ENCODE measurements at places on chromosomes 3 and 15.

- no peak for DNase-seq
Observed at GRCh38 chr3:123281929-123282328, 80.2 kb downstream of the SEC22A start.

GRCh38 chr3:63922491-63923199, 10.5 kb upstream of the SCAANT1 start:
- DNase-seq = no peak

GRCh38 chr3:350871-351371, 154.4 kb downstream of the CHL1 start:
- DNase-seq = no peak

- no peak for DNase-seq
Observed at GRCh38 chr3:180770639-180771038, 91.3 kb upstream of the CCDC39 start.

DNA sequence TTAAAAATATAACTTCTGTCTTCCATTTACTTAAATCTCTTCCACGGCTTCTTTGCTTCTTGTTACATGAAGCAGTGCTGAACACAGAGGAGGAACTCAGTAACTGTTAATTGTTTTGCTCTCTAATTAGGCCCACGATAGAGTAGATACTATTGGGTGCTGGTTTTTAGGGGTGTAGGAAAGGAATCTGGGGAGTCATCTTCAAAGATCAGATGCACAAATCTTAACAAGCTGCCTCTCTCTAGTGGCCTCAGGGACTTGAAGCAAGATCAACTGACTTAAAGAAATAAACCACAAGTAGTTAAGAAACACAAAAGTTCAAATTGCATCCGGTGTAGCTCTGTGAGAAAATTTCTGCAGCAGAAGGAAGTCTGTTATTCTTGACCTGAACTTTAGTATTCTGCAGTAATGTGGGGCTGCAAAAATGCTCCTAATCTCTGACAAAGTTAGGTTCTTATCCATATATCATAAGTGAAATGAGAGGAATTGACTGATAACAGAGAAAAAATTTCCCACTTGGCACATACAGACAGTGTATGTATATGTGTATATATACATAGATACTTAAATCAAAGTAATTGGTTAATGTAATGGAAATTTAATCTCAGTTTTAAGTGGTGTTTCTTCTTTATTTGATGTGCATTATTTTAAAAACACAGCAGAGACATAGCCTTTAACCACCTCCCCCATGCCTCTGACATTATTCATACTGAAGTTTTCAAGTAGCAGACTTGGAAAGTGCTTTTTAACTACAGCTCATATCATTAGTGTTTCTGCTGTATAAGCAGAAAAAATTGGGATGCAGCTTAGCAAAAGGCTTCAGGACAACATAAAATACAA, 51.8 kb downstream of the CHST2 start:
- DNase-seq = no peak

GRCh38 chr3:52046186-52046901, 10.0 kb downstream of the DUSP7 start:
- DNase-seq = peak; percentile 69

GRCh38 chr15:22258398-22259150, 178.2 kb downstream of the OR4M2 start:
- DNase-seq = no peak

DNA sequence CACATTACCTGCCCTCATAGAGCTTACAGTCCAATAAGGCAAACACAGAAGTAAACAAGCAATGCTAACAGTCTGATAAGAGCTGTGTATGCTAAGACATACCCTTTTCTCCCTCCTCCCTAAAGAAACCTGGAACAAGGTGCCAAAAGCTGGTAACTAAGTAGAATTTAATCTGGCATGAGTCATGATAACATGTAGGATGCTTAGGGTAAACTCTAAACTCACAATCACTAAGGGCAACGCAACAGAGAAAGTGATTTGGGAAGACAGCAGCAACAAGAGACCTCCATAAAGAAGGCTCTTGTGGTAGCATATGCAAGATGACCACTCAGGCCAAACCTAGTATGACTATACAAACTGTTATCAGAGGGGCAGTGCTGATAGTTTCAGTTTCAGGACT, 55.5 kb downstream of the MYO1E start:
- DNase-seq = no peak

DNA sequence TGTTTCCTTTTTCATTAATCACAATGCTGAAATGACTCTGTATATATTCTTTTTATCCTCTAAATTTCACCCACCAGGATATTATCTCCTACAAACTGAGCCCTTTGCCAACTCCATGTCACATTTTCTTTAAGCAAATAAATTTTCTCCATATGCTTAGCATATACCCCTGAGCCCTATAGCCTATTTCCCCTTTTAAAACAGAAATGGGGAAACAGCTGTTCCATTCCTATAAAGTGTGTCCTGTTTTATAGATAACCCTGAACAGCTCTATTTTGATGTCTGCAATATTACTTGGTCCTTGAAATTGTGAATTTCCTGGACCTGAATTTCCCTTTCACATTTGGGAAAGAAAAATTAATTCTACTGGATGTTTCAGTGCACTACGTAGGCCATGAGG, 15.6 kb upstream of the FILIP1L start:
- DNase-seq = no peak

DNA sequence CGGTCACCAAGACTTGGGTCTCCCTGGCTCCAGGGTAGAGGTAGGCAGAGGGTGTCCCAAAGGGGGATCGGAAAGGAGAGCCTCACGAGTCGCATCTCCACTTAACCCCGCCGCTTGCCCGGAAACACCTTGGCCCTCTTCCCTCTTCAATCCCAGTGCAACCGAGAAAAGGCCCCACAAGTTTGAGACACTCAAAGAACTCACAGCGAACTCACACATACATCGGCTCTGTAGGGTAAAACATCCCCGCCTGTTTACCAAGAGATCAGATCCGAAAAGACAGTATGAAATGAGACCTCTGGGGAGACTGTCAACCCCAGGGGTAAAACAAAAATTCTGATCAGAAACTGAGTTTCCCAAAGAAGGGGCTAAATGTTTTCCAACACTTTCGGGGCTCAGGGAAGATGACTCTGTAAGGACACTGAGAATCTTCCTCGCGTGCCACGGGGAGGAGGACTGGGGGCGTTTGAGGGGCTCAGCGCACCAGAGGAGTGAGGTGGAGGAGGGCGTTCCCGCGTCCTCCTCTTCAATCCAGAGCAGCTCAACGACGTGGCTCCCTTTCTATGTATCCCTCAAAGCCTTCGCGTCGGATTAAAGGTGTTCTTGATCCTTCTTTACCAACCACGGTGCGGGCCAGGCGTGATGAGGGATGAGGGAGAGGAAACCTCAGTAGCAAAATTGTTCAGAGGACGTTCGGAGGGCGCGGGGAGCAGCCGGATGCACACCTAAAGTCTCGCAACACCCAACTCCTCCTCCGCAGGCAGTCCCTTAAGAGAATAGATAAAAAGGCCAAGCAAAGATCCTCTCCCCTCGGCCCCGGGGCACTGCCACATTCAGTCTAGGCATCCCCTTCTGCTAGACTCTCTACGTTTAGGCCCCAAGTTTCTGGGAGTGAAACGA, 3.7 kb downstream of the WNT5A start:
- no peak for DNase-seq

DNA sequence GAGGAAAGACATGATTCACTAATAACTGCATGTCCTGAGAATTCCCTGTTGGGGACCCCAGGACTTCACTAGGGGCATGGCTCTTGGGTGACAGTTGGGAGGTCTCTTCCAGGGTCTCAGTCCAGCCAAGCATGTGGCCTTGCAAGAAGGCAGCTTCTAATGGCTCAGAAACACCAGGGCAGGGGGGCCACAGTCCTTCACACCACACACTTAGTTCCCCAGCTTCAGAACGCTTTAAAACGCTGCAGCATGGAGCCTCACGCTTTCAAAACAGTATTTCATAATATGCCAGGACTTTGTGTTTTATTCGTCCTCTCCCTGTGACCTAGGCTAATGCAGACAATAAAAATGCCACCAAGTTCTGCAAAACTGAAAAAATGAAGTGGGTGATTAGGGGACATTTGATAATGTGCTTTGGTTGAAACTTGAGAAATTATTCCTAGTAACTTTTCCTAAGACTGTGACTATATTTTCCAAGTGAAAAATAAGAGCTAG, 48.4 kb upstream of the LIMD1 start:
- no peak for DNase-seq

GRCh38 chr15:62849316-62850106, 193.0 kb upstream of the TPM1 start:
- no peak for DNase-seq

DNA sequence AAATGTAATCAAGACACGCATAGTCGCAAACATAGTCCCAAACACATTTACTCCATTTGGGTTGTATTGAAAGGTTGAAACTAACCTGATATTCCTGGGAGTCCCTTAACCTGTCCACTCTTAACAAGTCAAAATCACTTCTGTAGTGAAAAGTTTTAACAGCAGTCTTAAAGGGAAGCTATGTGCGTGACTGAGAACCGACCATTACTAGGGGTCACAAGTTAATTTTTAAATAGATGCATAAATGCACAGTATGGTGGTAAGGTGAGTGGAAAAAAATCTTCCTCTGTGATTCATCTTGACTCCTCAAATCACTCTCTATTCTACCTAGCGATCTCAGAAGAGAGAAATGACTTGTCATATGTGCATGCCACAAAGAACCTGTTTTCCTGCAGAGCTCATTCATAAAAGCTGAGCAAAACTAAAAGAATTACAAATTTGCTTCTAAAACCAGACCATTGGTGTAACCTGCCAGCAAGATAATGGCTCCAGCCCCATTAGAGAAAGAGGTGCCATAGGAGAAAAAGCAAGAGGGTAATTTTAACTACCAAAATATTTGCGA, 4.8 kb downstream of the GPR15 start:
- no peak for DNase-seq

GRCh38 chr3:24348348-24348747, 146.3 kb downstream of the THRB start:
- DNase-seq = no peak

GRCh38 chr3:194482196-194482593, 4.6 kb downstream of the ATP13A3 start:
- no peak for DNase-seq

- no peak for DNase-seq
Observed at GRCh38 chr3:172210355-172210754, 171.0 kb downstream of the FNDC3B start.

DNA sequence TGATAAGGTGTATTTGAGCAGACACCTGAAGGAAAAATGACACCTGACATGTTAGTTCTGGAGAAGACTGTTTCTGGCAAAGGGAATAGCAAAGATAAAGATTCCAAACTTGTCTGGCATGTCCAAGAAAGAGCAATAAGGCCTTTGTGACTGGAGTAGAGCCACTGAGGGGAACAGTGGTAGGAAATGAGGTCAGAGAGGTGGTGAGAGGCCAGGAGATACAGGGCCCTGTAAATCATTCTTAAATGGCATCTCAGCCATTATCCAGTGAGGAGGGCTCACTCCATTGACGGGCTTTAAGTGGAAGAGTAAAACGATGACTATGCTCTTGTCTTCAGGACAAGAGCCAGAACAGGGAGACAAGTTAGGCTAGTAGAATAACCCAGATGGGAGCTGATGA, 4.5 kb downstream of the SLC49A4 start:
- no peak for DNase-seq

DNA sequence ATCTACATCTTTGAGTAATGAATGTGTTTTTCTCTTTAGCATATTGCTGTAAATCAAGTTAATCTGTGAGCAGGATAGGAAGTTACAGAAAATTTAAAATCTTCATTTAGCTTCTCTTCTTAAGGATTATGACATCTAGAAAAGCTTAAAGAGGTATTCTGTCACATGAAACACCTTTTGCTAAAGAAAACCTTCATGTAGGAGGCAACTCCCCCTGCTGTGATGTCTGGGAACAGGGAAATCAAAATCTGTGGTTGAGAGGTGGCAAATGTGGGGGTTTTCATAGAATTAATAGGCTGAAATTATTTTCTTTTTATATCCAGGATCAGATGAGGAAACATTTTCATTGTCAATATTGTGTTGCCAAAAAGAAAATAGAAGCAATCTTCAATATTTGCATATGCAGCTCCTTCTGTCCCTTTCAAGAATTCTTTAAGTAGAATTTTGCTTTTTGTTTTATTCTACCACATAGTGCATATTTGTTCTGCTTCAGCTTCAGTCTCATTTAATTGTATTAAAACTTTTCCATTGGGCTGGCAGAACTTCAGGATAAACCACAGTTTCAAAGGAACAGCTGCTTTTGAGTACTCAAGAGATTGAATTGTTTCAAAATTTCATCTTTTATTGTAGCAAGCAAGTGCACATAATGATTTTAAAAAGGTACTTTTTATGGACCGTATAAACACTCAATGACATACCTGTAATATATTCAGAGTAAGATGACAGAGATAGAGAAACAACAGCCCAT, 128.4 kb downstream of the RAP2B start:
- DNase-seq = no peak

- no peak for DNase-seq
Observed at GRCh38 chr3:120956143-120956542, 48.1 kb downstream of the STXBP5L start.

GRCh38 chr3:63719796-63720445, 67.4 kb downstream of the SNTN start:
- DNase-seq = no peak

DNA sequence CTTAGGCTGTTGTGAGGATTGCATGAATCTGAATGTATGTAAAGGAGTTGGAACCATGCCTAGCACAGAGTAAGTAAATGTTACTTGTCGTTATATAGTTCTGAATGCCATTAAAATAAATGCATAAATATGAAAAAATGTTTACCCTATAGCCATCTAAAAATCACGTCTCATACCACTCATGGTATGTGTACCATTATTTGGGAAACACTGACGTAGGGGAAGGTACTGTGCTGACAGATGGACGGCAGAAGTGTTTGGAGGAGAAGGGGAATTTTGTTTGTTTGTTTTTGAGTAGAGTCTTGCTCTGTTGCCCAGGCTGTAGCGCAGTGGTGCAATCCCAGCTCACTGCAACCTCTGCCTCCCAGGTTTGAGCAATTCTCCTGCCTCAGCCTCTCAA, 30.5 kb upstream of the PDZRN3 start:
- no peak for DNase-seq

- no peak for DNase-seq
Observed at GRCh38 chr15:59622289-59622688, 10.7 kb downstream of the GCNT3 start.

GRCh38 chr3:135329479-135329878, 534.4 kb downstream of the EPHB1 start:
- DNase-seq = no peak

GRCh38 chr3:78090382-78090781, 1050.5 kb downstream of the ROBO2 start:
- no peak for DNase-seq

GRCh38 chr3:73926360-73927202, 301.8 kb upstream of the PDZRN3 start:
- DNase-seq = no peak

GRCh38 chr3:193693774-193694173, 100.8 kb downstream of the OPA1 start:
- DNase-seq = no peak

DNA sequence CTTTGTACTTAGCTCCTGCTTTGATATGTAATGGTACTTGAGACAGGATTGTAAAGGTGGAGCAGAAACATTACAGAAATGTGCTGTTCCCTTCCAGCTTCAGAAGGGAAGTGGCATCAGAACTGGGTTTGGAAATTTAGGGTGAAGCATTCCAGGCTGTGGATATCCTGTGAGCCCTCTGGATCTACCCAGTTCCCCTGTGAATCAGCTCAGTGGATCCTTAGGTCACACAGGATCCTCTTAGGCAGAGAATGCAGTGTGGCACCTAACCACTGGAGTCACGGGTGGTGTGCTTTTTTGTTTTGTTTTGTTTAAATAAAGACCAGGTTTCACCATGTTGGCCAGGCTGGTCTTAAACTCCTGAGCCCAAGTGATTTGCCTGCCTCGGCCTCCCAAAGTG, 66.0 kb downstream of the TRIM71 start:
- no peak for DNase-seq
